ENCODE measurements at places on chromosomes 3 and 15.

- DNase-seq = no peak
Measured at GRCh38 chr3:194931865-194932264, 246.2 kb downstream of the FAM43A start.

DNA sequence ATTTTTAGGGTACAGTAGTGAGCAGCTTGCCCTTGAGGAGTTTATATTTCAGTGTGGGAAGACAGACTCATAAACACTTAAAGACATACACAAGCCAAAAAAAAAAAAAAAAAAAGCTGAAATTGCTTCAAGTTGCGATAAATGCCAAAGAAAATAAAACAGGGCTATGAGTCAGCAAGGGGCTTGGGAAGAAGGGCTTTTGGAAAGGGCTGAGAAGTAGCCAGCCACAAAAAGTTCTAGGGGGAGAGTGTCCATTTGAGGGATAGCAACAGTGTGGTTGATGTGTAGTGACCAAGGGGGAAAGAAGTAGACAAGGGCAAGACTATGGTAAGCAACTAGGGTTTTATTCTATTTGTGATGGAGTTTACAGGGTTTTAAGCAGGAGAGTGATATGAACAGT, 185.5 kb downstream of the ADAMTS9 start:
- no peak for DNase-seq

DNA sequence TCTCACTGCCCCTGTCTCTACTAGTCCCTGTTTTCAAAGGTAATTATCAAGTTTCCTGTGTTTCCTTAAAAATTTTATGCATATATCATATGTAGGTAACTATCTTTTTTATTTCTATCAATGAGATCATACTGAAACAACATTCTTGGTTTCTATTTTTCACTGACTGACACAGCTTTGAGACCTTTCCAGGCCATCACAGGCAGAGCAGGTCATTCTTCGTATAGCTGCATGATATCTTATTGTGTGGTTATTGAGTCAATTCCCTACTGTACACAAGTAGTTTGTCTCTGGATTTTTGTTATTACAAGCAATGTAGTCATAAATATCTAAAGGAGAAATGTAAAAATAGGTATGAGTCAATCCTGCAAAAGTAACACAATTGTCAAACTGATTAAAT, 169.6 kb downstream of the CFAP20DC start:
- no peak for DNase-seq

DNA sequence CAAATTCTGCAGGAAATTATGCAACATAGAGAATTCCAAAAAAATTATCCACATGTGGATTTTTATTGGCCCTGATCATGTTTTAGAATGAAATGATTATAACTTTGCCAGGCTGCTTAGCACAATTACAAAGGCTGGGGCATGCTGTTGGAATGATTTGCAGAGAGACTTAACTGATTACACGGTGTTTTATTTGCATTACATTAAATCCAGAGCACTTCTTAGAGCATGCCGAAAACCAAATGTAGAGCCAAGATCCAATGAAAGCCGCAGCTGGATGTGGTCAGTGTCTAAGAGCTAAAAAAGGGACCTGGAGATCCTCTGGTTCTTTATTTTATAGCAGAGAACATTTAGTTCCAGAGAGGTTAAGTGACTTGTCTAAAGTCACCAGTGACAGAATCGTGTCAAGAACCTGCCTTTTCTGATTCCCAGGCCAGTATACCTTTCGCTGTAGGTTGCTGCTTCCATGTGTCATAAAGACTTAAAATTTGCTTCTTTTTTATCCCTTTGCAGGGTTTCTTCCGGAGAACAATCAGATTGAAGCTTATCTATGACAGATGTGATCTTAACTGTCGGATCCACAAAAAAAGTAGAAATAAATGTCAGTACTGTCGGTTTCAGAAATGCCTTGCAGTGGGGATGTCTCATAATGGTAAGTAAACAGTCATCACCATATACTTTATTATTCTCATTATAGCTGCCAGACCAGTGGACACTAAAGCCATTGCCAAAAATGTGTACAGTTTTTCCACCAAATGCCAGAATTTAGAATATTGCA, 92.0 kb upstream of the TSEN2 start:
- no peak for DNase-seq

- no peak for DNase-seq
Measured at GRCh38 chr3:48466386-48467109, 20.0 kb downstream of the ATRIP start.

- DNase-seq = no peak
Measured at GRCh38 chr3:118817748-118818165, 216.9 kb downstream of the IGSF11 start.

DNA sequence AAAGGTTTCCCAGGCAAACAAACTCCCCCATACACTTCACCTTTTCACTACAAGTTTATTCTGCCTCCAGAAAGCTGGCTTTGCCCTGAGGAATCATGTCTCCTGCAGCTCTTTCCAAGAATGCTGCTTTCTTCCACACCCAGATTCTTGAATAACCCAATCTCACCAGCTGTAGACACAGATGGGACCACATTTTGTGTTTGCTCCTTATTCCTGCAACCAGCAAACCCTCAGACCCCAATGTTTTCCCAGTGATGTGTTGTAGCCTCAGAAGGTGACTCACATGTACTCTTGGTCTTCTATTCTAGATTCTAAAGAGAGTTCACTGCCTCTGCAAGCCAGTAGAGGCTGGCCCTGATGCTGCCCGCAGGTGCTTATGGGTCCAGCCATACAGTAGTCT, 23.6 kb upstream of the TRIM59 start:
- DNase-seq = no peak

GRCh38 chr3:9888540-9888939, 1.9 kb upstream of the JAGN1 start:
- no peak for DNase-seq

GRCh38 chr3:139893267-139893962, 41.6 kb upstream of the CLSTN2 start:
- DNase-seq = no peak

DNA sequence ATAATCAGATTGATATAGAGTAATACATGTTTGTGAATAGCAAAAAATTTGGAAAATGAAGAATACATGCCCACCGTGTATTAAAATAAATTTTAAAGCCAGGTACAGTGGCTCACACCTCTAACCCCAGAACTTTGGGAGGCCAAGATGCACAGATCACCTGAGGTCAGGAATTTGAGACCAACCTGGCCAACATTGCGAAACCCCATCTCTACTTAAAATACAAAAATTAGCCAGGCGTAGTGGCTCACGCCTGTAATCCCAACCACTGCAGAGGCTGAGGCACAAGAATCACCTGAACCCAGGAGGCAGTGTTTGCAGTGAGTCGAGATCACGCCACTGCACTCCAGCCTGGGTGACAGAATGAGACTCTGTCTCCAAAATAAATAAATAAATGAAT, 266.3 kb downstream of the SI start:
- no peak for DNase-seq

GRCh38 chr15:70031261-70031660, 66.5 kb downstream of the TLE3 start:
- no peak for DNase-seq

- DNase-seq = no peak
Measured at GRCh38 chr3:963755-964154, 129.1 kb upstream of the CNTN6 start.

DNA sequence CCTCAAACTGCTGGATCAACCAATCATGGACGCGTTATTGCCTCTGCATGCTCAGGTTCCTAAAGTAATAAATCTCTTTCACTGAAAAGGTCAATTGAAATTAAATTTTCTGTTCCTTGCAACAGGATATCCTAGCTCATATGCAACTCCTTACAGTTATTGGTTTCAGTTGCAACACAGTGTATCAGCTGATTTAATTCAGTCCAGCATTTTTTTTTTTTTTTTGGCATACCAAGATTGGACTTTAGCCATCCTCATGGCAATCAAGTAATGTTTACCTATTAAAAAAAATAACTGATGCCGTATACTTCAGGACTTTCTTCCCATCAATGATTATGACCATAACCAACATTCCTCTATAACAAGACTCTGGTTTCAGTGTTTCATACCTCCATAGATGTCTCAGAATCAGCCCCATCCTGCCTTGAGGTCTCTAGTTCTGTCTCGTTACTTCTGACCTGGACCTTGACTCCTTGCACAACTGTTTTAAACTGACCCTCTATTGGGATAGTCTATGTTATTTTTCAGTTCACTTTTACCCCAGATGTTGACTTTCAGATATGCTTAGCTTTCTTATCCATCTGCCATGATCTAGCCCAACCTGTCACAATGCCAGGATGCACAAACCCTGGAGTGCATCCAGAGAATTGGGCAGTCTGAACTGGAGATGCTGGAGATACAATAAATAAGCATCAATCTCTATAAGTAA, 265.0 kb upstream of the GADL1 start:
- DNase-seq = no peak

GRCh38 chr3:129599073-129599472, 7.4 kb downstream of the PLXND1 start:
- no peak for DNase-seq

GRCh38 chr3:29854821-29855220, 574.0 kb downstream of the RBMS3 start:
- no peak for DNase-seq

GRCh38 chr15:51320843-51321242, 17.6 kb downstream of the CYP19A1 start:
- no peak for DNase-seq

DNA sequence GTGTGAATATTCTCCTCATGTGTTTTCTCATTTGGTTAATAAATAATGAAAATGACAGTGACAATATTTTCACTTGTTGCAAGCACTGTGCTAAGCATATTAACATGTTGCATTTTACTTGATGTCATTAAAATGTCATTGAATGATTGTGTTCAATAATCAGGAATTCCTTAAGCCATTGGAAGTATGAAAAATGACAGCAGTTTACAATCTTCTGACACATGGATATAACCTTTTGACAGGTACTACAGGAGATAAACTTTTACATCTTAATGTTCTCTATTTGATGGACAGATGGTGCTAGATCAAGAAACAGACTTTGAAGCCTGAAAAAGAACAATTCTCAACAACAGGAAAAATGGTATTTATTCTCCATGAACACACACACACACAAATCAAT, 1138.3 kb downstream of the ROBO2 start:
- DNase-seq = no peak

- no peak for DNase-seq
Measured at GRCh38 chr15:101060576-101061551, 141.7 kb downstream of the LRRK1 start.

DNA sequence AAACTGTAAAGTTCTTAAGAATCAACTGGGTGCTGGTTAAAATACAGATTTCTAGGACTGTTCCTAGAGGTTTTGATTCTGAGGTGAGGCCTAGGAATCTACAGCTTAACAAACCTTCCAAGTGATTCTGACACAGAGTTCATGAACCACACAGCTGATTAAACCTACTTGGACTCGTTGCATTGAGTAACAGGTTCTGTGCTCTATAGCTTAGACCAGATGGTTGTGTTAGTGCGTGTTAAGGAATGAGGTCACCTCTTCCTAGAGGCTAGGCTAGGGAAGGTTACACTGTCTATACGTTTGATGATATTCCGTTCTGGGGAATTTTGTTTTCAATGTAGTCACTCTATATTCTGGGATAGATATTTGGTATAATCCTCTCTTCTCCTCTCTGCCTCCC, 21.9 kb downstream of the EID1 start:
- DNase-seq = no peak

GRCh38 chr3:33057320-33058298, 39.3 kb downstream of the GLB1 start:
- no peak for DNase-seq

DNA sequence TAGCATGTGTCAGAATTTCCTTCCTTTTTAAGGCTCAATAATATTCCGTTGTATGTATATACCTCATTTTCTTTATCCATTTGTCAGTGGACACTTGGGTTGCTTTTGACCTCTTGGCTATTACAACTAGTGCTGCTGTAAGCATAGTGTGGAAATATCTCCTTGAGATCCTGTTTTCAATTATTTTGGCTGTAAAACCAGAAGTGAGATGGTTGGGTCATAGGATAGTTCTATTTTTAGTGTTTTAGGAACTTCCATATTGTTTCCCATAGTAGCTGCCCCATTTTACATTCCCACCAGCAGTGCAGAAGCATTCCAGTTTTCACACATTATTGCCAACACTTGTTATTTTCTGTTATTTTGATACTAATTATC, 70.4 kb upstream of the C15orf39 start:
- no peak for DNase-seq

GRCh38 chr3:85304360-85304964, 345.7 kb downstream of the CADM2 start:
- DNase-seq = no peak

GRCh38 chr3:10136426-10137005, 5.1 kb upstream of the VHL start:
- DNase-seq = no peak

- no peak for DNase-seq
Measured at GRCh38 chr15:36814708-36815107, 235.3 kb downstream of the CDIN1 start.

DNA sequence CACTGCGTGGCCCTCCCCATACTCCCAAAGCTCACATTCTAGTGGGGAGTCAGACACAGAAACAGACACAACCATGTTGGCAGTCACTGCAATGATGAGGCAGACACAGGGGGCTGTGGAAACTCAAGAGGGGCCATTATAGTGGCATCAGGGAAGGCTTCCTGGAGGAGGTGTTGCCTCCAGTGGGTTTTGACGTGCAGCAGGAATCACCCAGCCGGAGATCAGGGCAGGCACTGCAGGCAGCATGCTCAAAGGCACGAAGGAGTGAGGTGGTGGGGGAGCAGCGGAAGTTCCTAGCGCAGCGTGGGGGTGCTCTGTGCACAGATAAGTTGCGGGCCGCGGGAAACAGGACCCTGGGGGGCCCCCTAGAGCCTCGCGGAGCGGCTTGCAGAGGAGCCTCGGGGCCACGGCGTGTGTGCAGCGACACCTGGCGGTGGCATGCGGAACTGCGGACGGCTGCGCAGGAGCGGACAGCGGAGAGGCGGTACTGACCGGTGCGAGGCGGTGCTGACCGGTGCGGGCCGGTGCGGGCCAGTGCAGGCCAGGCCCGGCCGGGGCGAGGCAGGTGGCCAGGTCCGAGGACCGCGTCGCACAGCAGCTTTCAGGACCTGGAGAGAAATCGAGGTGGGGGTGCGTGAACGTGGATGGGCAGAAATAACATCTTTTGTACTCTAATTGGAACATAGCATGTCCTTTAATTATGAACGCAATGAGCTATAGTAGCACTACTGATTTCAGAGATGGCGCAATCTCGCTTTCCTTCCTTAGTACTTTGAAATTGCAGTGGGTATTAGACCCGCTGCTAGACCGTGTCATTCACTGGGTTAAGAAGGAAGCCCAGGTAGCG, 101.5 kb downstream of the FBLN2 start:
- peak; percentile 73 for DNase-seq

- no peak for DNase-seq
Measured at GRCh38 chr3:143278721-143279120, 159.2 kb downstream of the CHST2 start.

- no peak for DNase-seq
Measured at GRCh38 chr15:85008474-85009260, 27.0 kb downstream of the PDE8A start.

Measured in anterior cingulate cortex (tissue), 58 donors.